ENCODE measurements at places on chromosomes 6 and 20. TPM values are rescaled to one million over a fixed set of nuclear protein-coding genes. Genes with fewer than 3 reads are reported as not detected.

GRCh38 chr20:20786428-20786827 lies 74.0 kb upstream of the RALGAPA2 start:
- DNase-seq = no peak

- DNase-seq = no peak
Observed at GRCh38 chr6:105886066-105886813, 199.9 kb upstream of the PRDM1 start.

- no peak for DNase-seq
Observed at GRCh38 chr6:44349904-44350649, 7.6 kb downstream of the SPATS1 start.

DNA sequence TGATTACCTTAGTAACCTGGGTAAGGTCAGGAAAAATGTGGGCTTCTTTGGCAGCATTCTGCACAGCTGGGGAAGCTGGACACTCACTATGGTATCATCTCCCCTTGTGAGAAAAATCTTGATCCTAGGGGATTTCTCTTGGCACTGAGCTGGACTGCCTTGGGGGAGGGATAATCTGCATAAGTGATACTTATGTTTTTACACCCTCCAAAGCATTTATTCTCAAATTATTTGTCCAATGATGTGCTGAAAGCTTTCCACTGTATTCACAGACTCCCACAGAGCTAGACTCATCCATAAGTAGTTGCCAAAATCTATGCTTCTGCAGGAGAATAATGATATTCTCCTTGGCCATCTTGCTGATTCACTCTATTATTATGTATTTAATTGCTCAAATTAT lies 121.5 kb upstream of the CNR1 start:
- no peak for DNase-seq

- DNase-seq = peak; percentile 47
Observed at GRCh38 chr6:36386495-36387439, 702 bp downstream of the ETV7 start.

- no peak for DNase-seq
Observed at GRCh38 chr6:157538698-157539097, 157.7 kb downstream of the ZDHHC14 start.

DNA sequence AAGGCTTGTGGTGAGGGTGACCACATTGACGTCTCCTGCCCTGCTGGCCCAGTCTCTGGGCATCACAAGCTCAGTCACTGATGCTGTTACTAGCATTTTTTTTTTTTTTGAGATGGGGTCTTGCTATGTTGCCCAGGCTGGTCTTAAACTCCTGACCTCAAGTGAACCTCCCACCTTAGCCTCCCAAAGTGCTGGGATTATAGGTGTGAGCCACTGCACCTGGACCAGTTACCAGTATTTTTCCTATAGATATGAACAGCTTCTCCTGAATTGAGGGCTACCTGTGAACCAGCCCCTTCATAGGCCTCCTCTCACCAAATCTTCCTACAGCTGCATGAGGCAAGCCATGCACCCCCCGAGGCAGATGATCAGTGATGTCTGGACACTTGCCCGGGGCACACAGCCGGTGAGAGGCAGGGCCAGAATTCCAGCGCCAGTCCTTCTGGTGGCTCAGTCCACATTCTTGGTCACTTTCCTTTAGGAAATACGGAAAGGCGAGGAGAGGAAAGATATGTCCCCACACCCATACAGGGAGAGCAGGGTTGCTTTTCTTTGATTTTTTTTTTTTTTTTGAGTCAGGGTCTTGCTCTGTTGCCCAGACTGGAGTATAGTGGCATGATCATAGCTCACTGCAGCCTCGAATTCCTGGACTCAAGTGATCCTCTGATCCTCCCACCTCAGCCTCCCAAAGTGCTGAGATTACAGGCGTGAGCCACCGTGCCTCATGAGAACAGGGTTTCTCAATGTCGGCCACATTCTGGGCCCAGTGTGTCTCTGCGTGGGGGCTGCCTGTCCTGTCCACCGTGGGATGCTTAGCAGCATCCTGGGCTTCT lies 50.7 kb downstream of the UBE2V1 start:
- no peak for DNase-seq

DNA sequence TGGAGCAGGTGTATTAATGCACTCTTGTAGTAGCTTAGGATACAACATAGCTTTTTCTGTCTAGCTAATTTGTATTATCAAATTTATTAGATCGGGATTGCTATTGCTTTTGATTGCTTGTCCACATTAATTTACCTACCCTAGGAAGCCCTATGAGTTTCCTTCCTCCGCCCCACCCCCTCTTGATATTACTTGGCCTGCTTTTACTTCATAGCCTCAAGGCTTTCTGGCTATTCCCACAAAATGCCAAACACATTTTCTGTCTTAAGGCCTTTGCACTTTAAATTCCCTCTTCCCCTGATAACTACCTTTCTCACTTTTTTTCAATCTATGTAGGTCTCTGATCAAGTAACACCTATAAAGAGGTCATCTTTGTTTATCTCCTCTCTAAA lies 99.1 kb upstream of the PRSS16 start:
- no peak for DNase-seq

GRCh38 chr6:144544266-144544830 lies 259.2 kb downstream of the UTRN start:
- DNase-seq = no peak

ZNF391 gene
- polyA plus RNA-seq = 4.3 TPM

PRDM13 gene
- not detected for polyA plus RNA-seq

LINC00237 gene
- not detected for polyA plus RNA-seq

Data from hindlimb muscle (tissue), 1 donor.